ENCODE measurements at places on chromosomes 5 and 9. TPM values are rescaled to one million over a fixed set of nuclear protein-coding genes. Genes with fewer than 3 reads are reported as not detected.

GRCh38 chr5:143309661-143310431, 93.6 kb downstream of the NR3C1 start:
- H3K4me3 ChIP-seq = no peak overlapping the region
- no peaks in the 10 kb centered on the region for H3K27me3 ChIP-seq
- DNase-seq = no peak
- H3K36me3 ChIP-seq = peaks cover 81% of the 10 kb centered on the region
- H3K27ac ChIP-seq = no peak overlapping the region

- H3K36me3 ChIP-seq = no peaks in the 10 kb centered on the region
- no peak for DNase-seq
- no peak overlapping the region for H3K4me3 ChIP-seq
- no peaks in the 10 kb centered on the region for H3K27me3 ChIP-seq
- no peak overlapping the region for H3K27ac ChIP-seq
These were observed 36.3 kb downstream of the MSX2 start for GRCh38 chr5:174760721-174761120.

- no peaks in the 10 kb centered on the region for H3K27me3 ChIP-seq
- H3K36me3 ChIP-seq = no peaks in the 10 kb centered on the region
- no peak for DNase-seq
- no peak overlapping the region for H3K27ac ChIP-seq
- H3K4me3 ChIP-seq = no peak overlapping the region
These were observed 532.1 kb downstream of the CTNND2 start for GRCh38 chr5:11372191-11372590.

- peaks cover 1% of the 10 kb centered on the region for H3K27me3 ChIP-seq
- no peak for DNase-seq
- no peak overlapping the region for H3K27ac ChIP-seq
These were observed 84.0 kb upstream of the APC start for GRCh38 chr5:112653638-112654205.

POLR3G gene
- total RNA-seq = 2.3 TPM

Measured in CD4-positive, alpha-beta T cell (primary cell).